ENCODE measurements at places on chromosomes 16 and 17. TPM values are rescaled to one million over a fixed set of nuclear protein-coding genes. Genes with fewer than 3 reads are reported as not detected.

TSPOAP1 gene
- 3.3 TPM for total RNA-seq

CLDN7 gene
- 0.50 TPM for total RNA-seq

- peak; percentile 67 for ATAC-seq
Measured at GRCh38 chr16:61936522-61936921, 99.7 kb downstream of the CDH8 start.

GRCh38 chr17:49510059-49510719 lies 15.1 kb downstream of the NGFR start:
- no peak for ATAC-seq

DNA sequence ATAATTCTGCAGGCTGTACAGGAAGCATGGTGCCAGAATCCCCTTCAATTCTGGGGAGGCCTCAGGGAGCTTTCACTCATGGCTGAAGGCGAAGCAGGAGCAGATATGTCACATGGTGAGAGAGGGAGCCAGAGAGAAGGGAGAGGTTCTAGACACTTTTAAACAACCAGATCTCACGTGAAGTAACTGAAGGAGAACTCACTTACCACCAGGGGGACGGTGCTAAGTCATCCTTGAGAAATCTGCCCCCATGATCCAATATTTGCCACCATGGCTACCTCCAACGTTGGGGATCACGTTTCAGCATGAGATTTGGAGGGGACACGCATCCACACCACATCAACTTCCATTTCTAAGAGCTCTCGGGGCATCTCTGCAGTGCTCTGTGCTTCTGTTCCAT lies 37.4 kb upstream of the GNA13 start:
- no peak for ATAC-seq

All from motor neuron (in vitro differentiated cells).